ENCODE measurements at places on chromosomes 7 and 10.

- no peak for DNase-seq
Measured at GRCh38 chr7:17347401-17347800, 48.9 kb downstream of the AHR start.

DNA sequence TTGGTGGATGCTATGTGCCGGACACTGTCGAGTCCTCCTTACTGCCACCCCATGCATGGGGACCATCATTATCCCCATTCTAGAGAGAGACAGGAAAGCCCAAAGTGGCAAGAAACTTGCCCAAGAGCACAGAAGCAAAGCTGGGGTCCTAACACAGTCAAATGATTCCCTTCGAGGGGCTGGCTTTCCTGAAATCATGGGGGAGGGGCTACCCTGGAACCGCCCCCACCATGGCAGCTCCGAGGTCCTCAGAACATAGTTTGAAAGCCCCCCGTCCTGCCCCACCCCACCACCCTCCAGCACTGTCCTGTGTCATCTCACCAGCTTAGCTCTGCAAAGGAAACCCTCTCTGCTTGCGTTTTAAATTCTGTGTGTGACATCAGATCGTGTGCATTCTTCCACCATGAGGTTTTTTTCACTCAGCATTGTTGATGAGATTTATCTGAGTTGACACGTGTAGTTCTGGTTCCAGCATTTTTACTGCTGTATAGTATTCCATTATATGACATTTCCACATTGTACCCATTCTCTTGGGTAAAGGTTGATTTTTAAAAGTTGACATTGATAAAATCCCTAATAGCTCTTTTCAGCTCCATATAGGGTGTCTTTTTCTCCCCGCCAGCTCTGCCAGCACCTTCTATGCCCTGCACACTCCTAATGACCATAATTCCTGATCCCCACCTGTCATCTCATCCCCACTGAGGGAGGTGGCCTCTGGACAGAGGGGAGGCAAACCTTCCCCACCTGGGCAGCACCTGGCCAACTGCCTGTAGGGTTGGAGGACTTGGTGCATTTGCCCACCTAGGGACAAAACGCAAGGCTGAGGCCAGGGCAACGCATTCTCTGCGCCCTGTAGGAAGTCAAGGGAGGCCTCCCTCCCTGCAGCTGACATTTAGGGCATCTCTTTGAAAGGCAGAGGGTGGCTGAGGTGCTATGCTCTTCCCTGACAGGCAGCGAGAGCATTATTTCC is 100.2 kb upstream of the GPR26 start:
- no peak for DNase-seq

- DNase-seq: no peak
Measured at GRCh38 chr7:106050746-106051117, 61.4 kb downstream of the SYPL1 start.

DNA sequence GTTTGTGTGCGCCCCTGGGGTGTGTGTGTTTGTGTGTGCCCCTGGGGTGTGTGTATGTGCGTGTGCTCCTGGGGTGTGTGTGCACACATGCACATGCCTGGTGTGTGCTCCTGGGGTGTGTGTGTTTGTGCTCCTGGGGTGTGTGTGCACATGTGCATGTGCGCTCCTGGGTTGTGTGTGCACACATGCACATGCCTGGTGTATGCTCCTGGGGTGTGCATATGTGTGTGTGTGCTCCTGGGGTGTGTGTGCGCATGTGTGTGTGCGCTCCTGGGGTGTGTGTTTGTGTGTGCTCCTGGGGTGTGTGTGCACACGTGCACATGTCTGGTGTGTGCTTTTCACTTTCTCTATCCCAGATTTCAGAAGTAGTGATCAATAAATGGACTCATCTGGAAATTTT is 321.0 kb downstream of the WDR37 start:
- no peak for DNase-seq

GRCh38 chr7:151676759-151677158 is 157.1 kb upstream of the RHEB start:
- DNase-seq: no peak

Measured in activated CD4-positive, alpha-beta T cell treated with anti-CD3 and anti-CD28 coated beads, Interleukin-2, amount 50 U/mL, for 4 hours (primary cell).